Left forelimb (tissue), 1 donor: ENCODE measurements at places on chromosomes 11 and 22.

DNA sequence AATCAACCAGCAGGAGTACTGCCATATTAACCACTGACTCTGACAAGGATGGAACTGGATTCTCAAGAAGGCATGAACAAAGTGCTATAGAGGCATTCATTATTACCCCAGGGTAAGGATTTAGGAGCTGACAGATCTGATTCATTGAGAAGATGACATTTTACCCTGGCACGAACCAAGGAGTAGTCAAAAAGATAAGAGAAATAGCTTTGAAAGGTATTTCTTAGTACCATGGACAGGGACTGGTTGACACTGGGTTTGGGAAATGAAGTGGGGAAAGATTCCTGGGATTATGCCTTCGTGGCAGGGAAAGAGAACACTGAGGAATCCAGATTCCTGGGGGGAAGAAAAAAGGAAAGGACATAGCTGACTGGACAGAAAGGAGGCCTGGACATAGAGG is 5.1 kb upstream of the SAAL1 start:
- DNase-seq, result no peak

- DNase-seq, result no peak
Measured at GRCh38 chr11:103050351-103050750, 41.6 kb downstream of the DCUN1D5 start.

GRCh38 chr11:112017538-112017937 is 7.7 kb upstream of the DLAT start:
- no peak for DNase-seq

GRCh38 chr22:37186228-37186996 is 1.6 kb downstream of the C1QTNF6 start:
- no peak for DNase-seq

DNA sequence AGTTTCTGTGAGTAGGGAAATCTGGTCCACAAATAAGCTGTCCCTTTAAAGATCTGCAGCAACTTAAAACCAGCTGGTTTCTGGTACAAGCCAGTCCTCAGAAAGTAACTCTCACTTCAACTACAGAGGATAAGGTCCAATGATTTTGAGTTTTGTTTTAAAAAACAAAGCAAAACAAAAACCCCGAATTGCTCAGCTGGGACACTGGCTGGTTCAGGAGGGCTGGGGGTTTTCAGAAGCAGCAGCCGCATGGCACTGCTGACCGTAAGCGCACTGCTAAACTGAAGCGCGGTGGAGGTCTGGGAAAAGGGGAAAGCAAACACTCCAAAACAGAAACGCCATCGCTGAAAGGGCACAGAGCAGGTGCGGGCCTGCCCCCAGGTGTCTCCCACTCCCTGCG is 59.7 kb downstream of the MICAL3 start:
- DNase-seq, result no peak

GRCh38 chr11:124536520-124536919 is 6.9 kb downstream of the OR8B12 start:
- no peak for DNase-seq

DNA sequence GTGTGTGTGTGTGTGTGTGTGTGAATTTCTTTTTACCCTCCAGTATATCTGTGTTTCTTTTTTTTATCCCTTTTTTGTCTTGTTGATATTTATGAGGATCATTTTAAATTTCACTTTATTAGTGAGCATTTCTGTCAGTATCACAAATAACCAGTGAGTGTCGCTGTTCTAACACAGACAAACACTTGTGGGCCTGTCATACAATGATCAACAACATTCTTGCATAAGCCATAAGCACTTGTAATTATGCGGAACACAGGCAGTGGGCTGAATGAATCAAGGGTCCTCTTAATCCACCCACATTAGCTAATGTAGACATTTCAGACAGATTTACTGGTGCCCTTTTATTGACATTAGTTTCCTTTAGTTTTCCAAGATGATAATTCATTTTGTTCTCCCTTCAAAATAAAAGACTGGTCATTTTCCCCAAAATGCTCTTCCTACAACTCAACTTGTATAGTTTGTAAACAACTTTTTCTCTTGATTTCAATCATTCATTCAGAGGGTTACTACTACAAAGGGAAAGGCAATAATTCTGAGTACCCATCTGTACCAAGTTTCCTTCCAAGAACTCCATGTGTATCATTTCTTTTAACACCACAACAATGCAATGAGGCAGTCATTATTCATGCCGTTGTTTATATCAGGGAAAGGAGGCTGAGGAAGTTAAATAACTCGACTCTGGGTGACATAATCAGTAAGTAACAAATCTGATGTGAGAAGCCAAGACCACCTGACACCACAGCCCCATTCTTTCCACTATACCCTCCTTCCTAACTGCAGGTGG is 34.5 kb upstream of the ANO3 start:
- DNase-seq, result no peak

DNA sequence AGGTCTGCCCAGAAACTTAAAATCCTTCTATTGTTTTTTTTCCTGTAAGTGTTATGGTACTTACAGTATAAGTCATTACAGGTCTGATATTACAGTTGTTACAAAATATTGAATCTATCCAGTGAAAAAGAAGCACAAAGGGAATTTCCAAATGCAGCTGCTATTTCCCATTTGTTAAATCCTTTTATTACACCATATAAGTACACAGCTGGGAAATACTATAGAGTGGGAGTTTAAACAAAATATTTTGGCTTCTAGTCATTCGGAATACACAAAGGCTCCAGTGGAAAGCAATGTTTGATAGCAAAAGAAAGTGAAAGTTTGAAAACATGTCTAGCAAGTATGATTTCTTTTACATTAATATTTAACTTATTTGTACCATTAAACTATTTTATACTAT is 18.0 kb downstream of the SOX6 start:
- DNase-seq, result no peak

GRCh38 chr11:123272565-123272964 is 77.5 kb upstream of the CLMP start:
- no peak for DNase-seq

DNA sequence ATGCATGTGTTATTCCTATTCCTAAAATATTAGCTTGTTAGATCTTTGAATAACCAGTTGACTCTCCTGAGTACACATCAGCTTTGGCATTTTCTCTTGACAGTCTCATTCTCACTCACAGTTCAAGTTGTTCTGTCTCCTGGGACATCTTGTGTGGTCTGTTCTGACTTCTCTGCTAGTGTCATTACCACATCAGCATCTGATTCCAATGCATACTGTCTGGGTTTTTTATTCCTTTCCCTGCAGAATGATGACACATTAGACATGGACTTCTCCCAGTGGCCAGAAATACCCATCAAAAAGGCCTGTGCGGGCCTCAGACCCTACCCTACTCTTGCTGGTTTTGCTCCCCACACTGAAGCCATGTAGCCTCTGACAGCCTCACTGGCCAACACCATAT is 2.7 kb downstream of the ZNF74 start:
- DNase-seq, result no peak

DNA sequence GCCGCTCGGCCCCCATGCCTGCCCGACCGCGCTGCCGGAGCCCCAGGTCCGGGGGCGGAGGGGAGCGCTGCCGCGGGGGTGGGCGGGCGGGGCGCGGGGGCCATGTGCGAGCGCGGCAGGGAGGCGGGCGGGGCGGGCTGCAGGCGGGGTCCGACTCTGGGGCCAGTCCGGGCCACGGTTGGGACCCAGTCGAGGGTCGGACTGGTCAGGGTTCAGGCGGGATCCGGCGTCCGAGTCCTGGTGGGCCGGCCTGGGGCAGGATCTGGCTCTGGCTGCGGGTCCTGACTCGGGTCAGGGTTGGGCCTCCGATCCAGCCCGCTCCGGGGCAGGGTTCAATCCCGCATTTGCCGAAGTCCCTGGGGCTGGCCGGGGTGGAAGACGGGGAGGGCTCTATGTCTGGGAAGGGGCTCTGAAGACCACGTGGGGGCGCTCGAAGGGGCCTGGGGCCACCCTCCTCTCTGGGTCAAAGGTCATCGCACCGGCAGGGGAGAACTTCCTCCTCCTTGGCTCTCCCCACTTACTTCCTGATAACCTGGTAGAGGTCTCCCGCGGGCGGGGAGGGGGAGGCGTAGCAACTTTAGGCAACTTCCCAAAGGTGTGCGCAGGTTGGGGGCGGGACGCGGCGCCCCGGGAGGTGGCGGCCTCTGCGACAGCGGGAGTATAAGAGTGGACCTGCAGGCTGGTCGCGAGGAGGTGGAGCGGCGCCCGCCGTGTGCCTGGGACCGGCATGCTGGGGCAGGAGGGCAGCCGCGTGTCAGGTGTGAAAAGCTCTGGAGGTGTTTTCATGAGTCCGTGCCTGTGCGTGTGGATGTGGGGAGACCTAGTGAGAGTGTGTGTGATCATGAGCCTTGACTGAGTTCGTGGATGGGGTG is 603 bp downstream of the ESRRA start:
- DNase-seq, result peak; percentile 78

GRCh38 chr11:129592191-129592590 is 216.5 kb downstream of the BARX2 start:
- DNase-seq, result no peak

DNA sequence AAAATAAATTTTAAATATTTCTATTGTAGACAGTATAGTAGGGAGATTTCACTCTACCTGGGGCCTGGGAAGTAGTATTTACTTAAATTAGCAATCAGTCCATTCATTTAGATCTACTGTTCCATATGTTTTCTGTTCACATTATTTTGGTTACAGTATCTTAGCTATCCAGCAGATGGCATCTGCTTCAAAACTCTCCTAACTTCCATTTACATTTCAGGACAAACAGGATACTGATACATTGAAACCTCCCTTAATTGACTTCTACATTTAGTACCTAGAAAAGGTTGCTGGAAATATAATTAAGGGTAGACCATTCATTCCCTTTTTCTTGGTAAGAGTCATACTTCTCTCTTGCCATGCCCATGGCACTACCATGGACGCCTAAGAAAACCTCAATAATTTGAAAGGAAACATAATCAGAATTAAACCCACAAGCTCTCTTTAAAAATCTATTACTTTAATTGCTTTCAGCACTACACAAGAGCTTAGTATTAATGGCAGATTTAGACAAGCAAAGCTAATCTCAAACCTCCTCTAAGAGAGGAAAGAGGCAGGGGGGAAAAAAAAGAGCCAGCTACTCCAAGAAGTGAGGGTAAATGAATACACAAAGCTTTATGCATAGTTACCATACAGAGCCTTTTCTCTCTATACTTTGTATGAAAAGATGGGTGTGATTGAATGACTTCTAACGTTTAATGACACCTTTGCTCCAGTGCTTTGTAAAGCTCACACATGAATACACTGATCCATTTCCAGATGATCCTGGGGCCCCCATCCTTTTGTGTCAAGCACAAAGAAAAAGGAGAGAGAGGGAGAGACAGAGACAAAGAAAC is 131.2 kb upstream of the MTMR2 start:
- no peak for DNase-seq

DNA sequence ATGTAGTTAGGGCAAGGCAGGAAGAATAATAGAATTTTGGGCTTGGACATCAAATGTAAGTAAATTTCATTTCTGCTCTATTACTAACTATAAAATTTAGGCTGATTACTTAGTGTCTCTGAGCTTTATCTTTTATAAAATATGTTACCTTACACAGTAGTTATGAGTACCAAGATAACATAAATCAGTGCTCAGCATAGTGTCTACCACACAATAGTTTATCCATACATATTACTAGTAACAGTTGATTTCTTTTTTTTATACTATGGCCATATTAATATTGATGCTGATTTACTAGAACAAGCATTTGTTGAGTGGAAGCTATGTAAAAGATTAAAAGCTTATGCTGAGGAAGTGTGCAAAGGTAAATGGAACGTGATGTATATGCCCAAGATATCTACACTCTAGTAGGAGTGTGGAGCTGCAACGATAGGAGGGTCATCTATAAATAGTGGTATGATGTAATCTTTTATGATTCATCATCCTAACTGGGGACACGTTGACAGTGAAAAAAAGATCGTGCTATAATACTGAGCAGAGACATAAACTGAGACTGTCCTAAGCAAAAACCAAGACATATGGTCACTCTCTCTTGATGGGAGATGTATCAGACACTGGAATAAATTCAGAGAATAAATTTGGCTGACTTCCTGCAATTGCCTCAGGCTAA is 8.7 kb upstream of the SLC5A12 start:
- no peak for DNase-seq

DNA sequence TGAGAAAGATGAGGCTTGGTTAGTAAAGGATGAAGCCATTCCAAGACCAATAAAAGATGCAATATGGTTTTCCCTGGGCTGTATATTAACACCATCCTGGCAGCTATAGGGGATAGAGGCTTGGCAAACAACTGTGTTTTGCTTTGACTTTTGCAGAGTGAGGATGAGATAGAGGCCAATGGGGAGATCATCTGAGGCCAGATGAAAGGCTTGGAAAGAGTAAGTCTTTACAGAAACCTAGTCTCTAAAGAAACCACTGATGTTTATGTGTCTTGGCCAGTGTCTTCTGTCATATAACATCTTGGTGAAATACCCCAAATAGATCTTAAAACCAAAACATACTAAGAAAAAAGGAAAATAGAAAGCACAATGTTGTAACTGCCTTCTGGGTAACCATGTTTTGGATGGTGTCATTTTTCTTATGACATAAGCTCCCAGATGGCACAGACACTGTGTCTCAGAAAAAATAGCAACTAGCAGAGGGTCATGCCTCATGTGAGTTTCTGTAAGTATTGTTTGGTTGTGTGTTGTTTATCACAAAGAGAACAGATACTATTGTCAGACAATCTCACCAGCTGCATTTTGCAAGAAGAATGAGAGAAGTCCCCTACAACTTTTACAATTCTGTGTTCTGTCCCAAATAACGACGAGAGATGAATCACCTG is 305.4 kb downstream of the ST3GAL4 start:
- no peak for DNase-seq

DNA sequence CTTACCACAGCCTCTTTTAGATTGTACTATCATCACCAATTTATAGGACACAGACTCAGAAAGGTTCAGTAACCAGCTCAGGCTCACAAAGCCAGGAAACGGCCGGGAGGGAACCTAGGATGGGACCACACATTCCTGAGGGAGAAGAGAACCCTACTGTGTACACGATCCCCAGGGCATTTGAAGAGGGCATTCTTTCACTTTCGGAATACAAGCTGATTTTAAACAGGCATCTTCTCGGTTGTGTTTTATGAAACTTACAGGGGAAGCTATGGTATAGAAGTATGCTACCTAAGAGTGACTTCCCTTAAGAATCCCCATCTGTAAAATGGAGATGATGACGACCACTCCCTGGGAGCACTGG is 19.0 kb downstream of the SMCO4 start:
- no peak for DNase-seq

GRCh38 chr11:25242928-25243327 is 746.1 kb downstream of the LUZP2 start:
- DNase-seq, result no peak
